ENCODE measurements at places on chromosomes 13 and 19.
A peak's percentile ranks its signal among the peaks of the same experiment; 100 is the strongest.

GRCh38 chr13:36217456-36217855 lies 3.1 kb upstream of the SOHLH2 start:
- no peak for DNase-seq

GRCh38 chr13:50599927-50600326 lies 243.6 kb downstream of the DLEU7 start:
- DNase-seq: no peak

GRCh38 chr13:111152844-111153243 lies 37.7 kb downstream of the ARHGEF7 start:
- no peak for DNase-seq

DNA sequence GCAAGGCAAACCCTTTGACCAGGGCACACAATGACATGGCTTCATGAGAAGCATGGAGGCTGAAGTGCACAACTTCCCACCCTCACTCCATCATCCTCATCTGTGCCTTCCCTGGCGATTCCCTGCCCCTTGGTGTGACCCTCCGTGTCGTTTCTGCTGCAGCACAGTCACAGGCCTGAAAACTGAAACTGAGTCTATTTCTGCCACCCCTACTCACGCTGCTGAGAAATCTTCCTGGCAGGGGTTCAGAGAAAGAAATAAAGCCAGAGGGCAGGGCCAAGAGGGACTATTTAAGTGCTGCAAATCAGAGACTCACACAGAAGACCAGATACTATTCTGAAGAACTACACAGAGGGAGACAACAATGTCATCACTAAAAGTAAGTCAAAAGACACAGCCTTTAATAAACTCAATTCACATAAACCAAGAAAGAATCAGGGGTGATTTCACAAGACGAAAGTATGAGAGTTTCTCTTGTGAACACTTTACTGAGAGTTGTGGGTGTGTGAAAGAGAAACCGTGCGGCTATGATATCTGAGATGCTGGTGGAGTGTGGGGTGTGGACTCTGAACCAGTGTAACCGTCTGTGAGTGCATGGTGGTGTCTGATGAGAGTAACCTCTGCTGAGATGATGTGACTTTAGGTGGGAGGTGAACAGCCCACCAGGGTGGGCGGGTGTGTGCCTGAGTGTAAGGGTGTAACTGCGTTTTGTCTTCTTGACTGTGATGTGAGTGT lies 23.5 kb downstream of the LGALS16 start:
- no peak for DNase-seq

- DNase-seq: peak; percentile 56
These were observed 540 bp upstream of the ZFP36 start for GRCh38 chr19:39405958-39406655.

DNA sequence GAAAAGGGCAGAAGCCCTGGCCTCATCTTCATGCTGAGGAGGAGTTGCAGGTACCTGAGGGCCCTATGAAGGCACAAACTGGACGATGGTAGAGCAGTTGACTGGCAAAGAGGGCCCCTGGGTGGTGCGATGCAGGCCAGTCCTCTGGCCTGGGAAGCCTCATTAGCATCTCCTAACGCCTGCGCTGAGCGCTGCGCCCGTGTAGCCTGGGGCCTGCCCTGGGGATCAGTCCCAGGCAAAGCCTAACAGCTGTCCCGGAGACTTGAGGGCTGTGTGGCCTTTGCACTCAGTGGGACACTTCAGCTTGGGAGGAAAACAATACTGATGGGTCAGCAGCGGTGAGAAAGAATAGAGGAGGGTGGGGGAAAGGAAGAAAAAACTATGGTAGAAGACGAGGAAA lies 187.7 kb downstream of the RAP2A start:
- no peak for DNase-seq

DNA sequence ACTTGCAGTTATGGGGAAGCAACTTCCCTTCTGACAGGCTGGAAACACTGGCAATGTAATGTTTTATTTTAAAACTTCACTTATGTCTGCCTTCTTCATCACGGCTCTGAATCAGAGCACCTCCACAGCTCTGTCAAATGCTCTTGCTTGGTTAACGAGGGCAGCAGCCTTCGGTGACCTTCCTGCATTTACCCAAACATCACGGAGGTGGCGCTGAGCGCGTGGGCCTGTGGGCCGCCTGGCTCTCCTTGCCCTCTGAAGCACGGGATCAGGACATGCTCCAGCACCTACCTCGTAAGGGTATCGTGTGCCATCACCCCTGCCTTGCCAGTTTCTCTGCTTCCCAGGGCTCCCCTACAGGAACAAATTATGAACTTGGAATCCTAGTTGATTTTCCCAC lies 310.0 kb downstream of the TEX29 start:
- no peak for DNase-seq

DNA sequence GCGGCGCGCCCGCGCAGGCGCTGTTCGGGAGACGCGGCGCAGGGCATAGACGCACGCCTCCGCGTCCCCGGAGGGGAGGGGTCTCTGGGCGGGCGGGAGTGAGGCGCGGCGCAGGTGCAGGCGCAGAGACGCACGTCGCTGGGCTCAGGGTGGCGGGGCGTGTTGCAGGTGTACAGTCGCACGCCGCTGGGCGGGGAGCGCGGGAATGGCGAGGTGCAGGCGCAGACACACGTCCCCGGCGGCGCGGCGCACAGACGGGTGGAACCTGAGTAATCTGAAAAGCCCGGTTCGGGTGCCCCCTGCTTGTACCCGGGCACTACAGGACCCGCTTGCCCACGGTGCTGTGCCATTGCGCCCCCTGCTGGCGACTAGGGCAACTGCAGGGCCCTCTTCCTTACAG lies 44.7 kb downstream of the PLPP2 start:
- DNase-seq: no peak

DNA sequence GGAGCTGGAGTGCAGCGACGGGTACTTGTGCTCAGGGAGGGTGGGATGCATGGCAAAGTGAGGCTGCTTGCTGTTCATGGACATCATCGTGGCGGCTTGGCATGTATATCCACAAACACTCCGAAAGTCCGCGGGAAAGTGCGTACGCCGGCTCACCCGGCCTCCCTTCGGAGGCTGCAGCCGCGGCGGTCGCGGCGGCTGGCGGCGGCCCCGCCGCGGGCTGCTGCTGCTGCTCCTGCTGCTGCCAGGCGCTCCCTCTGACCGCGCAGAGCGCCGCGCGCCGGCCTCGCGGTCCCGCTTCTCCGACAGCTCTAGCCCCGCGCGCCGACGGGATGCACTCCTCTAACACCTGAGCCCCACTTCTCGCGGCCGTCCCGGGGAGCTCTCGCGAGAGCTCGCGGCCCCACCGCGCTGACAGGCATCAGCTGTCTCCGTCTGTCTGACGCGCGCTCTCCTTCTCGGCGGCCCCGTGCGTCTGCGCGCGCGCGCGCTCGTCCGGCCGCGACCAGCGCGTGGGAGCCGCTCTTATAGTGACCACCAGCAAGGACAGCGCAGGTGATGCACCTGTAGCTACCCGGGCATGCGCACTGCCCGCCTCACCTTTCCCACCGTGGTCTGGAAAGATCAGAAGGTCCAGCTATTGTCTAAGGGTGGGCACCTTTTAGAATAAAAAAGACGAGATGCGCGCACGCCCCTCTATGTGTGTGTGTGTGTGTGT lies at the start of gene POU4F1:
Gene POU4F1, minus strand, starts transcription at position 313 of the 718 bp plus-strand sequence. Its CDS starts 226 bp downstream, at position 87.
- DNase-seq: no peak

Measured in esophagus squamous epithelium (tissue), 5 donors.